Activated CD4-positive, alpha-beta T cell treated with anti-CD3 and anti-CD28 coated beads, Interleukin-2, amount 10 ng/mL, durations not matched to agents 7 days and 5 days (primary cell): ENCODE measurements at places on chromosomes 3 and 15. TPM values are rescaled to one million over a fixed set of nuclear protein-coding genes. Genes with fewer than 3 reads are reported as not detected.
A peak's percentile ranks its signal among the peaks of the same experiment; 100 is the strongest.

DNA sequence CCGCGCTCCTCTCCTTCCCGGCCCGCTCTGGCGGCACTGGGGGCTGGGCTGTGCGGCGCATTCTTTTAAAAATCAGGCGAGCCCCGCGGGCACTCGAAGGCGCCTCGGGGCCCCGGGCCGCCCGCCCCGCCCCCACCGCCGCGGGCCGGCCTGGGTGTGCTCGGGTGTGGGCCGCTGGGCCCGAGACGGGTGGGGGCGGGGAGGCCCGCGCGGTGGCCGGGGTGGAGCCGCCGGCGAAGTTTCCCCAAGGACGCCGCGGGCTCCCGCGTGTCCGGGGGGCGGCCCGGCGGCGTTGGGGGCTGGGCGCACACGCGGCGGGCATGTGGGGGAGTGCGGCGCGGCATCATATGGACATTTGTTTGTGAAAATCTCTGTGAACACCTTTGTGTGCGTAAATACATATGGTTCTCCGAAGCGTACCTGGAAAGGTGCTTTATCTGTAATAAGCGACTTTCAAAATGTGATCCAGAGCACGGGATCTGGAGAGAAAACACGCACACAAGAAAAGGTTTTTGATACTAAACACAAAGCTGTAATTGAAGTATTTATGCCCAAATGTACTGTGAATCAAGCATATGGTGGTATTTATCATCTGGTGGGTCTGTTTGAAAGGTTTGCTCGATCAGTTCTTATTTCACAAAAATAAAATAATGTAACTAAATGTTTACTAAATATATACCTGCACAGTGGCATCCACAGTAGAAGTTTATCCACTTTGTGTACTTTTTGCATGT is 612 bp upstream of the TBL1XR1 start:
- H3K36me3 ChIP-seq, result peaks cover 26% of the 10 kb centered on the region
- H3K4me3 ChIP-seq, result peak overlapping the region; percentile 70
- DNase-seq, result no peak

DNA sequence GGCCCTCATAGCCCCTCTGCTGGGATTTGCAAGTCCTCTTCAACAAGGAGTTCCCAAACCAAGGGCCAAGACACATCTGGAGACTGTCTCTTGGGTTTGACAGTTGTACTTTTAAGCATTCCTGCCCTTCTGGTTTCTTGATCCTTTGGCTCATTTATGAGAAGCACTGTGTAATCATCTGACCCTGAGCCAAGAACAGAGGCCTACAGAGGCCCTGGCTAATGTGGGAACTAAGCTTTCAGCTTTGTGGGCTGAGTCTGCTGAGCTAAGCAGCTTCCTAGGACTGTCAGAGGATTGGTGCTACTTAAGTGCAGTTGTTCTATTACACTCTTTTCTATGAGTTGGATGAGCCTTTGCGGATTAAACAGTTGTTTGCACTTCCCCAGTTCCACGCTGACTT is 178.3 kb downstream of the KBTBD8 start:
- H3K27ac ChIP-seq, result no peak overlapping the region
- no peaks in the 10 kb centered on the region for H3K27me3 ChIP-seq
- DNase-seq, result no peak
- H3K4me3 ChIP-seq, result no peak overlapping the region

GRCh38 chr15:100757661-100758060 is 122.0 kb upstream of the ALDH1A3 start:
- no peaks in the 10 kb centered on the region for H3K36me3 ChIP-seq
- H3K4me1 ChIP-seq, result no peaks in the 10 kb centered on the region
- no peak for DNase-seq
- no peak overlapping the region for H3K27ac ChIP-seq
- peaks cover 46% of the 10 kb centered on the region for H3K27me3 ChIP-seq

GRCh38 chr15:83904107-83905040 is 250.5 kb downstream of the ADAMTSL3 start:
- H3K27me3 ChIP-seq, result peaks cover 10% of the 10 kb centered on the region
- no peak overlapping the region for H3K4me3 ChIP-seq
- no peaks in the 10 kb centered on the region for H3K36me3 ChIP-seq
- no peak for DNase-seq

DNA sequence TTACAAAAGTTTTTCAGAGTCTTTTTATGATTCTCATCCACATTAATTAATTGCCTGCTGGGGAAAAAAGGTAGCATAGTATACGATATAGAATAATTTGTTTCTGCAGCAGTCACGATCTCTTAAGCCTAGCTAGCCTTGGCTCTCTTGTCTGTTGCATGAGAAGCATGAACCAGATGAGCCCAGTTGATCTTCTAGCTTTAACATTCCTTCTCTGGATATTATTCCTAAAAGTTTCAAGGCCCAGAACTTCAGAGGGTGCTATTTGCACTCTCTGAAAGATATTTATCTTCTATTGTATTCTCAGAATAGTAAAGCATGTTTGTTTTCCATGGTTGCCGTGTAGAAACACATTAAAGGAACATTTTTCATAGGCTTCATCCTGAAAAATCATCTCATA is 69.3 kb downstream of the BTLA start:
- DNase-seq, result no peak
- H3K4me1 ChIP-seq, result no peaks in the 10 kb centered on the region
- H3K27me3 ChIP-seq, result no peaks in the 10 kb centered on the region

DNA sequence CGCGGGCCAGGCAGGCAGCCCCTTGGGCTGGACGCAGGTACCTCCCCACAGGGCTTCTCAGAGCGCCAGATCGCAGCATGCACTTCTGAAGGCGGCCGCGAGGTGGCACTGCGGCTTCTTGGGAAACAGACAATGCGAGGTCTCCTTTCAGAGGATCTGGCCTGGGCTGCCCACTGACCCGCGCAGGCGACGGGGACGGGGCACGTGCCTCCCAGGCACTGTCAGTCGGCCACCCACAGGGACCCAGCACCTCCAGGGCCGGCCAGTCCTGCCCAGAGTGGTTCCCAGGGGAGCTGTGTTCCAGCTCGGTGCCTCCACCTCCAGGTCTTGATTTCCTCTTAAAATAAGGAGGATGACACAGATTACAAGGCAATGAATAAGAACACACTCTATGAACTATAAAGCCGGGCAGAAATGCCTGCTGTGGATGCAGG is 24.4 kb upstream of the TXNRD3 start:
- peak; percentile 73 for DNase-seq
- peaks cover 7% of the 10 kb centered on the region for H3K27me3 ChIP-seq
- H3K4me3 ChIP-seq, result no peak overlapping the region
- no peaks in the 10 kb centered on the region for H3K36me3 ChIP-seq

DNA sequence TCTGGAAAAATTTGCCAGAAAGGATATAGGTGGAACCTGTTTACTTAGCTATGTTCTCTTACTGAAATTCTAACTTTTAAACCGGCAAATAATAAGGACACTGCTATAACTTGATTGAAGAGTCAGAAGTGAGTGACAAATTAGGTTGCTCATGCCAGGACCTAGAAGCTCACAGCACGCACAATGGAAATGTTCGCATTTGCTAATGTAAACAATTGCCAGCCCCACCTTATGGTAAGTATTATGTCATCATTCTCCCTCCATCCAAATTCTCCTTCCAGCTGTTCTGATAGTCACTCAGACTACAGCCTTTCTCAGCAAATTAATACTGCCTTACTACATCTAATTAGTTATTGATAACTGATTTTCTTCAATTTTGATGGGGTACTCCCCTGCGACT is 4.8 kb upstream of the STXBP5L start:
- no peak for DNase-seq
- H3K4me1 ChIP-seq, result peaks cover 4% of the 10 kb centered on the region
- peaks cover 22% of the 10 kb centered on the region for H3K27me3 ChIP-seq
- no peaks in the 10 kb centered on the region for H3K36me3 ChIP-seq
- H3K4me3 ChIP-seq, result no peak overlapping the region

- H3K36me3 ChIP-seq, result no peaks in the 10 kb centered on the region
- H3K27ac ChIP-seq, result no peak overlapping the region
- peaks cover 50% of the 10 kb centered on the region for H3K27me3 ChIP-seq
- H3K4me1 ChIP-seq, result peaks cover 28% of the 10 kb centered on the region
- DNase-seq, result no peak
Observed at GRCh38 chr15:101496198-101496986, 6.9 kb upstream of the PCSK6 start.

DNA sequence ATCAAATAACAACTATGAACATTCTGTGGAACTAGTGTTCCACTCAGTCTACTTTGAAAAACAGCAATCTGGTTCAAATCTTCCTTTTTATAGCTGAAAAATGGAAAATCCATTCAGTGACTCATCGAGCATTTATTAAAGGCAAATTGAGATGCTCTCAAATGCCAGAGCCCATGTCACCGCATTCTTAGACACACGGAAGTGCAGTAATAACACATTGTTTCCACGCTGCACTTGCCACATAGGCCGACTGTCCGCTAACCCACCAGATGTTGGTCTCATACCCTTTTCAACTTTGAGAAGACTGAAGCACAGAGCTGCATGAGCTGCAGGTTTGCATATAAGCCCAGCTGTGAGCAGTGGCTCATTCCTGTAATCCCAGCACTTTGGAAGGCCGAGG is 95.9 kb downstream of the TMEM266 start:
- H3K27ac ChIP-seq, result no peak overlapping the region
- no peak overlapping the region for H3K4me3 ChIP-seq
- DNase-seq, result no peak

DNA sequence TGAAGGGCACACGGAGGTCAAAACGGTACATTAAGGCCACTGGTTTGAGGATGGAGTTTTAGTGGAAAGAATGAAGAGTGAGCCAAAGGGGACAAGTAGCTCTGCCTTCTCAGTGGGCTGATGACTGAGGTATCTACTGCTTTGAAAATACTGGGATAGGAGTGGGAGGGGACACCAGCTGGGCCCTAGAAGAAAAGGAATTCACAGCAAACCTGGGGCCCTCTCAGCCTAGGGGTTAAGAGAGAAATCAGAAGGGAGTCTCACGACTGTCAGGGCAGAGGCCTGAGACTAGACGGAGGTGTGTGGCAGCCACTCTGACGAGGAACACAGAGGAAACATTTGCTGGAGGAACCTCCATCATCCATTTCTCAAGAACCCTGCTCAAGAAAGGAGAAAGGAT is 75.1 kb downstream of the TNIK start:
- peaks cover 14% of the 10 kb centered on the region for H3K36me3 ChIP-seq
- H3K27ac ChIP-seq, result no peak overlapping the region
- H3K4me3 ChIP-seq, result no peak overlapping the region
- H3K4me1 ChIP-seq, result peaks cover 10% of the 10 kb centered on the region
- DNase-seq, result no peak

- no peaks in the 10 kb centered on the region for H3K4me1 ChIP-seq
- no peak overlapping the region for H3K27ac ChIP-seq
- no peaks in the 10 kb centered on the region for H3K36me3 ChIP-seq
- H3K27me3 ChIP-seq, result peaks cover 8% of the 10 kb centered on the region
- DNase-seq, result no peak
Observed at GRCh38 chr3:41997702-41998550, 36.0 kb upstream of the ULK4 start.

- H3K4me1 ChIP-seq, result peaks cover 79% of the 10 kb centered on the region
- peaks cover 58% of the 10 kb centered on the region for H3K36me3 ChIP-seq
- peak overlapping the region; percentile 23 for H3K4me3 ChIP-seq
- H3K27ac ChIP-seq, result peak overlapping the region; percentile 90
- no peaks in the 10 kb centered on the region for H3K27me3 ChIP-seq
Observed at GRCh38 chr3:183515968-183516851, 39.3 kb downstream of the KLHL6 start.

DNA sequence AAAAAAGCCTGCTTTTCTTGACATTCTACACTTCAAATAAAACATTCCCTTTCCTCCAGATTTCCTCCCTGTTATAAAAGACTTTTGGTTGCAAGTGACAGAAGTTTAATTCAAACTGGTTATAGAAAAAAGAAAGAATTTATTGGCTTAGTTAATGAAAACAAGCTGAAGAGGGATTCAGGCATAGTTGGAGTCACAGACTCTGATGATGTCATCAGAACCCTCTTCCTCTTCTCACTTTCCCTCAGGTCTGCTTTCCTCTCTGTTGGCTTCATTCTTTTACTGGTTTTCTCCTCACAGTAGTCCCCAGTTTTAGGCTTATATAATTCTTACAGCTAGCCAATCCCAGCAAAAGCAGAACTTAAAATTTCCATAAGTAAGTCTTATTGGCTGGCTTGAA is 32.0 kb upstream of the MBNL1 start:
- no peak for DNase-seq
- H3K27ac ChIP-seq, result peak overlapping the region; percentile 12
- peaks cover 23% of the 10 kb centered on the region for H3K36me3 ChIP-seq
- no peak overlapping the region for H3K4me3 ChIP-seq
- H3K4me1 ChIP-seq, result peaks cover 75% of the 10 kb centered on the region
- H3K27me3 ChIP-seq, result no peaks in the 10 kb centered on the region

GRCh38 chr3:115186351-115187148 is 39.5 kb upstream of the ZBTB20 start:
- peaks cover 11% of the 10 kb centered on the region for H3K4me1 ChIP-seq
- no peak for DNase-seq
- no peak overlapping the region for H3K27ac ChIP-seq
- H3K4me3 ChIP-seq, result no peak overlapping the region
- H3K27me3 ChIP-seq, result peaks cover under 1% of the 10 kb centered on the region
- H3K36me3 ChIP-seq, result no peaks in the 10 kb centered on the region

GRCh38 chr3:44414517-44415090 is 62.9 kb downstream of the ZNF445 start:
- no peak overlapping the region for H3K27ac ChIP-seq
- H3K4me3 ChIP-seq, result no peak overlapping the region
- H3K4me1 ChIP-seq, result no peaks in the 10 kb centered on the region
- DNase-seq, result no peak

The MKRN3 gene
- total RNA-seq, result 2.9 TPM

The ALPK3 gene
- total RNA-seq, result 0.15 TPM

The LYSMD2 gene
- total RNA-seq, result 18.2 TPM

The CCK gene
- total RNA-seq, result not detected

The RNU5B-1 gene
- 36.1 TPM for total RNA-seq

The PCNP gene
- total RNA-seq, result 169 TPM

The PLSCR2 gene
- not detected for total RNA-seq

The HRG gene
- not detected for total RNA-seq

The GADL1 gene
- total RNA-seq, result not detected

The SLC22A14 gene
- total RNA-seq, result not detected
